GOT3 (cell line): ENCODE measurements at places on chromosomes 16 and 17.

DNA sequence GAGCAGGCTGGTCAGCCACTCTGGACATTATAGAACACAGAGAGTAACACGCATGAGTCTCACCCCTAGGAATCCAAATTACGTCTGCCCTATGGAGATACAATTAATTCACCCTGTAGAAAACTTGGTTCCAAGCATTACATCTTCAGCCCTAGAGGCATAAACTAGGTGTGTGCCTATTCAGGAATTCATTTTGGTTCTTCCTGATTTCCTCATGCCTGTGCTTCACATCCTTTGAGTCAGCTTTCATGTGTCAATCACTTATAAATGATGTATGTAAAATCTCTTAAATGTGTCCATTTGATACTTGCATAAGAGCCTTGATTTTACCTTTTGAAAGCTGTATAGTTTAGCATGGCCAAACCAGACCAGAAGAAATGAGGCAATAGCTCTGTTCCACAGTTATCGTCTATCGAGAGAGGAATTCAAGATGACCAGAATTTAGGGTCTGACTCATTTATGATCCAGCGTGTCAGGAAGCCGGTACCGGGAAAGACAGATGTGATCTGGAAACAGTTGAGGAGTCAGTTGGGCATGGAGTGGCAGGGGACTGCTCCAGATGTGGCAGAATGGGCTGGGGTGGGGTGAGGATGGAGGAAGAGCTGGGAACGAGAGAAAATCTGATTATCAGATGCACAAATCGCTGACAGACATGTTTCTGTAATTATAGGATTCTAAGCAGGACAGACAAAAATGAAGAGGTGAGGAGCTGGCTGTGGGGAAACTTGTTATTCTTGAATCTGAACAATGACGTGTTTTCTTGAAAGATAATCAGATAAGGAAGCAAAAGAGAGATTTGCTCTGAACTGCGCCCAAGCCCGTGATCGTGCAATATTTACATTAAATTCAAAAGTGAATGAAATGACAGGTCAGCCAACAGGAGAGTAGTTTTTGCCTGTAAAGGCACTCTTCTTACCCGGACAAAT lies 76.7 kb downstream of the C16orf95 start:
- DNase-seq, result no peak

GRCh38 chr16:3759736-3760135 lies 42.4 kb upstream of the TRAP1 start:
- DNase-seq, result no peak

GRCh38 chr16:66802159-66802558 lies 775 bp upstream of the TERB1 start:
- no peak for DNase-seq

DNA sequence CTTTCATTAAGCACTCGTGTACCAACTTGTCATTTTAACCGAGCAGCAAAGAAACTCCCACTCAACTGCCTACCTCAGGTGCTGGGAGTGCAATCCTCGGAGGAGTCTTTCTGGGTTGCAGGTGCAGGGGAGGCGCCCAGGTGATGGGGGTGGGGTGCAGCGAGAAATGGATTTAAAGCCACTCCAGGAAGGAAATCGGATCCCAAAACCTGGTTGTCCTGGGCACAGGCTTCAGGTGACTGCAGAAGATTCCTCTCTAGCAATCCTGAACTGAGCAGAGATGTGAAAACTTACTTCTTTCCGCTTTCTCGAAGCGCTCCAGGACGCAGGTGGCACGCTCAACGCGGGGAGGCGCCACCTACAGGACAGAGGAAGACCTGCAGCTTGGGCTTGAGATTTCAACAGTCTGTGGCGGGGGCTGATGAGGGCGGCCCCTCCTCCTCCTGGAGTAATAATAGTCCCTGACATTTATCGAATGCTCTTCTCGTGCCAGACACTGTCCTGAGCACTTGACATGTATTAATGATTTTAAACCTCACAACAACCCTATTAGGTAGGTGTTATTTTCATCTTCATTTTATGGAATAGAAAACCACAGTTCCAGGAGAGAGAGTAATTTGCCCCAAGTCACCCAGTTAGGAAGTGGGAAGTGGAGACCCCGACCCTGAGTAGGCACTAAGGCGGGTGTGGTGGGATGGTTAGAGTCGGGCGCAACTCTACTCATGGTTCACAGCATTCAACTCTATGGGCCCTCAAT lies 27.2 kb upstream of the SKAP1 start:
- DNase-seq, result no peak

- no peak for DNase-seq
These were observed 480.6 kb downstream of the TMEM114 start for GRCh38 chr16:8109510-8110369.

DNA sequence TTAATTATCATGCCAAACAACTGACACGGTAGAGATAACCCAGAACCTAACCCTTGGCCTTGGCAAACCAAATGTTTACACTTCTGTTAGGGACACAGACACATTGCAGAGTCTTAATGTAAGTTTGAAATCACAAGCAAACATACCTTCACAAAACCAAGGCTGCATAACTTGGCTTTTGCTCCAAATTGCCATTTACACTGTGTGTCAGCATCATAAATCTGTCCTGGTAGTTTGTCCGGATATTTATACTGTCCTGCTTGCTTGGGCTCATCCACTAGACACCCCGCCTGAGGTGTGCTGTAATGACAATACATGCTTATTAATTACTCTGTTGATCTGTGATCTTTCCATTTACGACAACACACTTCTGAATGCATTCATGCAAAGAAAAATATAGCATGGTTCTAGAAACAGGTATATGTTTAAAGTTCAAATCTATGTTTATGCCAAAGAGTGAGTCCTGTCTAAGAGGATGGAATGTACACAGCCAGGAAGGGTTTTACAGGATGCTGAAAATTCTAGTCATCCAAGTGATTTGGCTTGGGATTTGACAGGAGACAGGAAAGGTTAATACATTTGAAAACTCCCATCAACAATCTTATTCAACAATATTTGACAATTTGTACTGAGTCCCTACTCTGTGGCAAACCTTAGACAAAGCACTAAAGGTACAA lies 81.1 kb downstream of the ADAMTS18 start:
- DNase-seq, result no peak

- no peak for DNase-seq
These were observed 126.6 kb downstream of the SOCS1 start for GRCh38 chr16:11129378-11129781.

DNA sequence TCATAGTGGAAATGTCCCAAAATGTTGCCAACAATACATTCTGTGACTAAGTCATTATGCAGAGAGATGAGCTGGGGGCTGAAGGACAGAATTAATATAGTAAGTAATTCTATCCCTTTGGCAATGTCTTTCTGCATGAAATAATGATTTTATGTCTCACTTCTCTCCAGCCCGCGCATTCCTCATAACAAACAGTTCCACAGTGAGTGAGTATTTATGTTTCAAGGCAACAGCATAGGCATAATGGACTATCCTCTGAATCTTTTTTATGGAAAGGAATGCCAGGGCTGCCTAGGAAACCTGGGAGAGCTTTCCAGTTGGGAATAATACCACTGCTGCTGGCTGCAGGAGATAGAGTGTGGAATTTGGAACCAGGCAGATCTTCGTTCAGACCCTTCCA lies 477.7 kb downstream of the HS3ST4 start:
- DNase-seq, result no peak

DNA sequence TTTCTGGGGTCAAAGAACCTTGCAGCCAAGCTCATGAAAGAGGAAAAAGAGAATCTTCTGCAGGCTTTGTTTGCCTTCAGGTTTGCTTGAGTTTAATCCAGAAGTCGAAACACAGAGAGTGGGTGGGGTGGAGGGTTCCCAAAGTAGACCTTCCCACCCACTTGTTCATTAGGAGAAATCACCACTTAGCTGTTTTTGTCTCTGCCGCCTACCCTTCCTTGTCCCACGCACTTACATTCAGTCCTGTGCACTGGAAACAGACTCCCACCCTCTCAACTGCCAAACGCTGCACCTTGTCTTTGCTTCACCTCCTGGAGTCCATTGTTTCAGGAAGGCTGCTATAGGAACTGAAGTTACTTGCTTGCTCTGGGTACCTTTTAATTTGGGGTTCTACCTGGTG lies 38.6 kb upstream of the RBFOX1 start:
- no peak for DNase-seq
